ENCODE measurements at places on chromosomes 1 and 21.

GRCh38 chr1:13929313-13929712 is 229.3 kb downstream of the PRDM2 start:
- H3K4me3 ChIP-seq = no peak overlapping the region
- H3K27ac ChIP-seq = no peak overlapping the region
- H3K36me3 ChIP-seq = no peaks in the 10 kb centered on the region
- H3K4me1 ChIP-seq = no peaks in the 10 kb centered on the region

GRCh38 chr1:21782349-21782867 is 541 bp downstream of the USP48 start:
- no peaks in the 10 kb centered on the region for H3K4me1 ChIP-seq
- H3K4me3 ChIP-seq = peak overlapping the region; percentile 99
- H3K36me3 ChIP-seq = no peaks in the 10 kb centered on the region

GRCh38 chr1:64483731-64484414 is 13.9 kb downstream of the CACHD1 start:
- no peak overlapping the region for H3K4me3 ChIP-seq
- H3K4me1 ChIP-seq = no peaks in the 10 kb centered on the region
- no peaks in the 10 kb centered on the region for H3K36me3 ChIP-seq
- no peak overlapping the region for H3K27ac ChIP-seq
- no peak for DNase-seq
- no peaks in the 10 kb centered on the region for H3K27me3 ChIP-seq

DNA sequence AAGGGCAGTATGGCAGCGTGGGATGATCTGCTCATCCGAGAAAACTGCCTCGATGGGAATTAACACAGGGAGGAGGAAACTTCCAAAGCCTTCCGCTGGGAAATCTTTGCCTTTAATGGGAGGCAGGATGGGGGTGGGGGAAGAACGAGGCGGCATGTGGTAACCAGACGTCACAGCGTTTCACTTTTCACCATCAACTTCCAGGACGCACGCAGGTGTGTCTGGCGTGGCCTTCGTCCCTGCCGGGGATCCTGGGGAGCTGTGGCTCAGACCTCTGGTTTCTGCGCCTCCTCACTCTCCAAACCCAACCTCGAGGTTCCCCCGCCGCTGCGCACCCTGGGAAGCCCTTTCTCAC is 282 bp downstream of the RSPH1 start:
- H3K27me3 ChIP-seq = no peaks in the 10 kb centered on the region
- no peaks in the 10 kb centered on the region for H3K36me3 ChIP-seq
- DNase-seq = no peak
- peak overlapping the region; percentile 60 for H3K4me3 ChIP-seq

DNA sequence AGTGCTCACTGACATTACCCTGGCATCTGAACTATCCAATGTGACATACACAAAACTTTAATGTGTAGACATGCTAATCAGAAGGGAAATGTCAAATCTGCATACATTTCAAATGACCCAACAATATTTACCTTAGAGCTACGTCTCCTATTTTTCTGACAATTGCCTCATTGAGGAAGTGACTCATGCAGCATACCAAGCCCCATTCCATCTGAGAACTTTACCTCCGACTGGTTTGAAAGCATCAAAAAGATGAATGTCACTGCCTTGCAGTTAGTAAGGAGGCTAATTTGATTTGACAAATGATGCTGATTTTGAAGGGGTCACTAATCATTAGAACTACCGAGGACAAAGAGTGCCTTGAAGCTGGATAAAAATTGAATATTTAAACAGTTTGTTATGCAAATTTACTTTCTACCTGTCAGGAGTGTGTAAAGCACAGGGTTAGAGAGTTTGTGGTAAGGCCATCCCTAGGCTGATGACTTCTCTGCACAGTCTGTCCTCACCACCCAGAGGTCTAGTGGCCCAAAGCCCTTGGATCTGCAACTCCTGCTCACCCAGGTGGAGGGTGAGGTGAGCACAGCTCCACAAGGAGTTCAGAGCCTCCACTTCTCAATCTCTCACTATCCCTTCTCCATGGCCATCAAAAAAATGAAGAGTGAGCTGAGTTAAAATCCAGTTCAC is 500.3 kb upstream of the C1orf87 start:
- H3K4me1 ChIP-seq = no peaks in the 10 kb centered on the region
- no peak for DNase-seq
- H3K4me3 ChIP-seq = no peak overlapping the region
- no peak overlapping the region for H3K27ac ChIP-seq
- no peaks in the 10 kb centered on the region for H3K36me3 ChIP-seq
- H3K27me3 ChIP-seq = peaks cover 1% of the 10 kb centered on the region
